ENCODE measurements at places on chromosomes 6 and 20. TPM values are rescaled to one million over a fixed set of nuclear protein-coding genes. Genes with fewer than 3 reads are reported as not detected.

The CRISP2 gene
- total RNA-seq = not detected

The PI3 gene
- total RNA-seq = 4.8 TPM

The SLC23A2 gene
- total RNA-seq = 10.5 TPM

The VNN1 gene
- 0.38 TPM for total RNA-seq

The PRDM13 gene
- total RNA-seq = not detected

The GJA1 gene
- 170 TPM for total RNA-seq

The APCDD1L gene
- 1.1 TPM for total RNA-seq

The RRBP1 gene
- total RNA-seq = 37.5 TPM

The TGM3 gene
- total RNA-seq = 24.9 TPM

- H3K27me3 ChIP-seq = no peaks in the 10 kb centered on the region
- no peaks in the 10 kb centered on the region for H3K36me3 ChIP-seq
- H3K4me1 ChIP-seq = no peaks in the 10 kb centered on the region
- H3K4me3 ChIP-seq = no peak overlapping the region
- no peak for DNase-seq
- H3K27ac ChIP-seq = no peak overlapping the region
Observed at GRCh38 chr6:62993951-62994350, 217.3 kb upstream of the FKBP1C start.

DNA sequence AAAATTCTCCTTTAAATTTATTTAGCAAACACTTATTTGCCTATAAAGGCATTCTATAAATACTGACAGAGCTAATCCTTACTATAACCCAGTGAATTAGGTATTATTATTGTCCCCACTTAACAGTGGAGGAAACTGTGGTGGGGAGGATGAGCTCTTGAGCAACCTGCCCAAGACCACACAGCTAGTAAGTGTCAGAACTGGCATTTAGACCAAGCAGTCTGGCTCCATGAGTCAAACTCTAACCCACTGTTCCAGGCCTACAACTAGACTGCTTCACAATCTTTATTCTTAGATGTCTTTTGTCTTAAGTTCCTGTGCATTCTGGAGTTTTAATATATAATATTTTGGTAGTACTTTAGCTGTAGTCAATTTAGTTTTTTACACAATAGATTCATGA, 530.8 kb downstream of the BCKDHB start:
- no peak for DNase-seq
- H3K4me3 ChIP-seq = no peak overlapping the region
- H3K36me3 ChIP-seq = no peaks in the 10 kb centered on the region
- no peak overlapping the region for H3K27ac ChIP-seq

- peak overlapping the region; percentile 75 for H3K4me3 ChIP-seq
- H3K36me3 ChIP-seq = no peaks in the 10 kb centered on the region
- peak overlapping the region; percentile 80 for H3K27ac ChIP-seq
- H3K27me3 ChIP-seq = peaks cover 7% of the 10 kb centered on the region
- DNase-seq = peak; percentile 62
Observed at GRCh38 chr6:46491628-46492547, 639 bp upstream of the RCAN2 start.

- H3K4me3 ChIP-seq = no peak overlapping the region
- H3K27me3 ChIP-seq = no peaks in the 10 kb centered on the region
- H3K27ac ChIP-seq = no peak overlapping the region
- H3K36me3 ChIP-seq = no peaks in the 10 kb centered on the region
- peaks cover 32% of the 10 kb centered on the region for H3K4me1 ChIP-seq
Observed at GRCh38 chr6:12961761-12962160, 245.2 kb downstream of the PHACTR1 start.

DNA sequence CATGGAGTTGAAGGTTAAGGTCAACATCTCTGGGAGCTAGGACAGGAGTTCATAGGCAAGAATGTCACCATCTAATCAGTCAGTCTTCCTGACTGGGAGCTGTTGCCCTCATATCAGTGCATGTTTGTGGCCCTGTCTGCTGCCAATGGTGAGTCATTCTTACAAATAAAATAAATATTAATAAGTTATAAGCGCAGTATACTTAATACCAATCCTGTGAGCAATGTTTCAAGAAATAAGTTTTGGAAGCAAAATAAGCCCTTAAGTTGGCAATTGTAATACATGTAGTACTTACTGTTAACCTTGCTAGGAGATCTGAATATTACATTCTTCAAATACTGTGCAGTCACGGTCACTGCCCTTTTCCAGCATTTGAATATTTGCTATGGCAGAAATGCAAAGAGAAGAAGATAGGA, 20.2 kb upstream of the MDGA1 start:
- no peaks in the 10 kb centered on the region for H3K36me3 ChIP-seq
- no peak overlapping the region for H3K4me3 ChIP-seq
- no peak for DNase-seq
- H3K27ac ChIP-seq = no peak overlapping the region

DNA sequence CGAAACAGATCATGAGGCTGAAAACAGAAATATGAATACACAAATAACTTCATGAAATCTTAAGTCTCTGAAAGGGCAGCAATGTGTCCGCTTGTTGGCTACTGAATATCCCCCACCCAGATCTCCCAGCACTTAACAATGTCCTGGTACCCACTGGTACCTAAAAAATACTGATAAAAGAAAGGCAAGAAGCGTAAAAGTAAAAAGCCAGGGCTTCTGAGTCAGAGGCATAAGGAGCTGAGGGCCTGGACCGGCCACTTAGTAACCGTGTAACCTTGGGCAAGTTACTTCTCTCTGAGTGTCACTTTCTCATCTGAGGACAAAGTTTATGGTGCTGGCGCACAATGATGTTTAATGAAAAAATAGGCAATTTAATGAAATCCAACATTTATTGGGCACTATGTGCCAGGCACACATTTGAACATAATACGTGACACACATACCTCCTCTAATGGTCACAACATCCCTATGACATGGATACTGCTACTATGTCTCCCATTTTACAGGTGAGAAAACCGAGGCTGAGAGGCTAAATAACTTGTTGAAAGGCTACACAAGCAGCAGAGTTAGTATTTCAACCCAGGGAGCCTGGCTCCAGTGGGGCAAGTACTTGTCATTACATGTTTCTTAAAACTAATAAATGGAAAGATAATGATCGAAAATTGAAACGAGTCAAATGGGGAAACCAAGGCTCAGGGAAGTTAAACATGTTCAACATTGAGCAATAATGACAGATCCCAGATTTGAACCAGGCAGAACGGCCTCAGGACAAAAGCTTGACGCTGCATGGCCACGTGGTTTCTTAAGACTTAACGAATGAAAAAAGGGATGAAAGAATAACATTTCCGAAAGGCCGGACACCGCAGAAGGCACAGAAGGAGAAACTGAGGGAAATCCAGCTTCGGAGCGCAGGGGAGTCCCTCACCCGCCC, 828 bp downstream of the TP53RK start:
- no peak for DNase-seq
- H3K36me3 ChIP-seq = peaks cover 3% of the 10 kb centered on the region
- H3K4me1 ChIP-seq = peaks cover 34% of the 10 kb centered on the region
- H3K4me3 ChIP-seq = peak overlapping the region; percentile 83
- H3K27ac ChIP-seq = peak overlapping the region; percentile 97

GRCh38 chr6:155026706-155027045, 31.6 kb downstream of the TIAM2 start:
- H3K27me3 ChIP-seq = no peaks in the 10 kb centered on the region
- H3K36me3 ChIP-seq = no peaks in the 10 kb centered on the region
- peaks cover 17% of the 10 kb centered on the region for H3K4me1 ChIP-seq
- no peak for DNase-seq

GRCh38 chr6:121645100-121645745, 209.8 kb downstream of the GJA1 start:
- no peaks in the 10 kb centered on the region for H3K36me3 ChIP-seq
- no peak overlapping the region for H3K4me3 ChIP-seq
- H3K27me3 ChIP-seq = no peaks in the 10 kb centered on the region
- DNase-seq = no peak

DNA sequence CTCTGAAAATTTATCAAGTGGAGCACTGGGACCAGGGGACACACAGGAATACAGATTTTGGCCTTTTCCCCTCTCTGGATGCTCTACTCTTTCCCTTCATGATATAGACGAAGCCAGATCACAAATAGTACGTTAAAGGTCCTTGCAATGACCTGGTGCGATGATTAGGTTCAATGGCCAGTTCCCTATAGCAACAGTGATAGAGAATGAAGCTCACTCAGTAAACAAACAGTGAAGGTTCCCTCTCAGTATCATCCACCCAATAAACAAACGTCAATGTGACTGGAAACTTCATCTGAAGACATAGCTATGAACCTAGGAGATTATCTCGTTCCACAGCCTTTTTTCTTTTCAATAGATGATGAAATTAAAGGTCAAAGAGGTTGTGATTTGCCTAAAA, 596.2 kb downstream of the KIF16B start:
- H3K27me3 ChIP-seq = no peaks in the 10 kb centered on the region
- no peak for DNase-seq
- H3K4me3 ChIP-seq = no peak overlapping the region
- H3K27ac ChIP-seq = no peak overlapping the region
- no peaks in the 10 kb centered on the region for H3K36me3 ChIP-seq

- no peak for DNase-seq
- peak overlapping the region; percentile 25 for H3K4me3 ChIP-seq
- H3K36me3 ChIP-seq = no peaks in the 10 kb centered on the region
- peak overlapping the region; percentile 44 for H3K27ac ChIP-seq
- H3K27me3 ChIP-seq = no peaks in the 10 kb centered on the region
- peaks cover 62% of the 10 kb centered on the region for H3K4me1 ChIP-seq
Observed at GRCh38 chr6:144330017-144330987, 45.2 kb downstream of the UTRN start.

- H3K36me3 ChIP-seq = no peaks in the 10 kb centered on the region
- no peaks in the 10 kb centered on the region for H3K4me1 ChIP-seq
- DNase-seq = no peak
- H3K27me3 ChIP-seq = no peaks in the 10 kb centered on the region
- no peak overlapping the region for H3K27ac ChIP-seq
Observed at GRCh38 chr6:145863988-145864616, 49.5 kb upstream of the FBXO30 start.

- no peaks in the 10 kb centered on the region for H3K27me3 ChIP-seq
- no peaks in the 10 kb centered on the region for H3K4me1 ChIP-seq
- no peak for DNase-seq
- H3K27ac ChIP-seq = no peak overlapping the region
Observed at GRCh38 chr6:83378621-83379388, 52.0 kb downstream of the ME1 start.

GRCh38 chr20:36548006-36548315, 6.6 kb downstream of the MYL9 start:
- no peaks in the 10 kb centered on the region for H3K27me3 ChIP-seq
- H3K36me3 ChIP-seq = peaks cover 31% of the 10 kb centered on the region
- peaks cover 24% of the 10 kb centered on the region for H3K4me1 ChIP-seq
- DNase-seq = no peak
- H3K27ac ChIP-seq = no peak overlapping the region

Measured in suprapubic skin (tissue), 4 donors.